ENCODE measurements at places on chromosomes 5 and 9.

DNA sequence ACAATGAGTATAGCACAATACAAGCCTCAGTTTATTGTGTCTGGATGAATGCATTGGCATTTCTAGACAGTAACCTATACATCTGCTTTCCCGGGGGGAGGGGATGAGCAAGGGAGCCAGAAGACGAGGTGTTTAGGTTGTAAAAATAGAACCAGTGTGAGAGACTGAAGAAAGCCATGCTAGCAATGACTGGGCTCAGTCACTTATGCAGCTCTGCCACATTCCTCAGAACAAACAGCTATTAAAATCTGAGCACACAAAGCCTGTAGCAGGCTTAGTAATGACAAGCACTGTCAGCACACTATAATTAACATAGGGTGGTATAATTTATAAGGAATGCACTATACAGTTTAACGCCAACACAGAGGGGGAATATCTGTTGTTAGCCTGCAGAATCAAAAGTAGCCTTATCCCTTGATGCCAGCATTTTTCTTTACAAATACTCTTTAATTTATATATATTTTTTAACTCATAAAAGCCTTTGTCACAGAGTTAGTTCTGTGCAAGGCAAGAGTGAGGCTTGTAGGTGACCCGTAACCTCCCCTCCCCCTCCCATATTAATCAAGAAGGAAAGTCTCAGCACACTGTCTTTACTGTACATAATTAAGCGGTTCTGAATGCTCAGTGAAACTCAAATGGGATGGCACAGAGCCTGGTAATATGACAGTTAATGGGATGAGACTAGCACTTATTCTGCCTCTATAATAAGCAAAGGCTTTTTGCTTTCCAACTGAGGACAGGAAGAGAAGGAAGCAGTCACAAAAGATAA, 295.4 kb downstream of the CSNK1G3 start:
- DNase-seq, result no peak

- DNase-seq, result no peak
These were observed 122.0 kb downstream of the COL23A1 start for GRCh38 chr5:178468196-178468685.

GRCh38 chr5:125198270-125198974, 452.0 kb upstream of the ZNF608 start:
- peak; percentile 96 for DNase-seq

DNA sequence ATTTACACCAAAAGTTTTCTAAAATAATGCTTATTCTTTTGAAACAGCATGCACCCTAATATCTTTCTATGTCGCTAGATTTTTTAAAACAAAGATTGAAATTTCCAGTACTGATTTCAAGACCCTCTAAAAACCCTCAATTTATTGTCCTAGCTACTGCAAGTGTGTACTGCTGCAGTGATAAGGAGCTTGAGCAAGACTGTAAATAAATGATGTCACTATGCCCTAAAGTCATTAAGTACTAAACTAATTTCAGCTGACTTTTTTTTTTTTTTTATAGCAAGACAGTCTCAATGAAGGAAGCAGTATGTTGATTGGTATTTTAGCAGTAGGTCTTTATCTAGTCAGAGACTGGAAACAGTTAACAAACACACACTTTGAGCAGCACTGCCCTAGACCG, 12.2 kb upstream of the MIER3 start:
- no peak for DNase-seq

GRCh38 chr5:139636207-139636792, 11.8 kb upstream of the CXXC5 start:
- DNase-seq, result no peak

- no peak for DNase-seq
These were observed 455.8 kb upstream of the PTGER4 start for GRCh38 chr5:40223884-40224402.

DNA sequence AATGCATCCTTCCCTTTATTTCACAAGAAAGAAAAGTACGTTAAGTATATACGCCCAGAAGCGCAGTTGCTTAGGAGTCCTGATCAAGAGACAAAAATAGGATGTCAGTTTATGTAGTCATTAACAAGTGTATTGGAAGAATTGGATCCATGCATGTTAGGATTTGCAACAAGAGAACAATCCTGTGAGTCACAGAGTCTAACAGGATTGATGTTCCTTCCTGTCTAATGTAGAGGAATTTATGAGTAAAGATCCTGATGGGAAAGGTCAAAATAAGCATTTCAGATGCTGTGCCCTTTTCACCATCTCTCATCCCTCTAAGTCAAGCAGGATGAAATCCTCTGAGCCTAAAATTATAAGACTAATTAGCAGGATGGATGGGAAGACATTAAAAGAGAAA, 406.0 kb upstream of the GRIA1 start:
- DNase-seq, result no peak

- no peak for DNase-seq
These were observed 11.5 kb upstream of the CARD9 start for GRCh38 chr9:136385015-136385414.

DNA sequence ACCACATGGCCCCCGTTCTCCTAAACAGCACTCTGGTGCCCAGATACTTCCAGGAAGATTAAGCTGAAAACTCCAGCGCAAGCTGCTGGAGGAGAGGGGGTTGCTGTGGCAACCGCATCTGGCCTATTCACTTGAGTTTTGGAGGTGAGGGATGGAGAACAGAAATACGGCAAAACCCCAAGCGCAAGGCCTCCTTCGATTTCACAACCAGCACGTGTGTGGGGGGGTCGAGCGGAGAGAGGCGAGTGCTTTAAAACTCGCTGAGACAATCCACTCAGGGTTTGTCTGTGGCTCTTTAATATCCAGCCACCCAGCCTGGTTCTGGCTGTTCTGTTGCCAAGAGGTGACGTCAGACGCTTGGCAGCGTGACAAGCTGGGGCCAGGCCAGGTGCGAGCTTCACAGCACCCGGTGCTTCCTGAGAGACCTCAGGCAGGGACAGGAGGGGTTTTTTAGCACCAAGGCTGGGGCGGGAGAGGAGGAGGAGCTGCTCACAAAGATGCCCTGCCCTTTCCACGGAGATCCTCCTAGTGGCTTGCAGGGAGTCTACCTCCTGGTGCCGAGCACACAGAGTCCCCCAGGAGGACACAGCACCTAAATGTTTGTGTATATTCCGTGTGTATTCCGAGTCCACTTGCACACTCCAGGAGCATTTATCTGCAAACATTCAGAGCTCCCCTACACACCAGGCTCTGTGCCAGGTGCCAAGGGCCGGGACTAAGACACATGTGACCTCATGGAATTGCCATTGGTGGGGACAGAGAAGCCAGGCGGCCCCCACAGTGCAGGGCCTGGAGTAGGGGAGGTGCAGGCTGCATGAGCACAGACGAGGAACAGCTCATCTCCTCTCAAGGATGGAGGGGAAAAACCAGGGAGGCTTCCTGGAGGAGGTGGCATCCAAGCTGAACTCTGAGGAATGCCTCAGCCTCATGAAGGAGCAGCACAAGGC, 194.6 kb downstream of the OLFM1 start:
- DNase-seq, result peak; percentile 60

DNA sequence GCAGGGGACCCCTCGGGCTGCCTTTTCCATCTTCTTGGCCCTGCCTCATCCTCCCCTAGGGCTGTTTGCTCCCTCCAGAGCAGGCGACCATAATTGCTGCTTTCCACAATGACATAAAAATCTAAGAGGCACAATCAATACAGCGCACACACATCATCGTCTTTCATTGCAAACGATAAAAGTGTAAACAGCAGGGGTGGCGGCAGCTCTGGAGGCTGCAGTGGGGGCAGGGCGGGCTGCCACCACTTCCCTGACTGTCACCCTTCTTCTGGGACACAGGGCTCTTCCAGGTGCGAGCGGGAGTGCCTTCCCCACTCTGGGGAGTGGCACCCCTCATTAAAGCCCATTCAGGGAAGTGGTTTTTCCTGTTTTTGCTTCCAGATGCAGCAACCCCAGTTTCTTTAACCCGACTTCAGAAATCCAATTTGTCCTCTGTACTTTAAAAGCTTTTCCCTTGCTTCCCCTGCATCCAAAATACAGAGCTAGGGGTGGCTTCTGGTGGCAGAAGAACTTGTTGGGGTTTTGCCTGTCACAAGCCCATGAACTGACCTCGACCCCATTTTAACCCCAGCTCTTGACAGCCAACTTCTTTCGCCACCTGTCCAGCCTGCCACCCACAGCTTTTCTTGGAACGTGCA, 45.7 kb downstream of the TSPAN17 start:
- DNase-seq, result no peak

- DNase-seq, result no peak
These were observed 7.3 kb upstream of the CTSV start for GRCh38 chr9:97046228-97046627.

DNA sequence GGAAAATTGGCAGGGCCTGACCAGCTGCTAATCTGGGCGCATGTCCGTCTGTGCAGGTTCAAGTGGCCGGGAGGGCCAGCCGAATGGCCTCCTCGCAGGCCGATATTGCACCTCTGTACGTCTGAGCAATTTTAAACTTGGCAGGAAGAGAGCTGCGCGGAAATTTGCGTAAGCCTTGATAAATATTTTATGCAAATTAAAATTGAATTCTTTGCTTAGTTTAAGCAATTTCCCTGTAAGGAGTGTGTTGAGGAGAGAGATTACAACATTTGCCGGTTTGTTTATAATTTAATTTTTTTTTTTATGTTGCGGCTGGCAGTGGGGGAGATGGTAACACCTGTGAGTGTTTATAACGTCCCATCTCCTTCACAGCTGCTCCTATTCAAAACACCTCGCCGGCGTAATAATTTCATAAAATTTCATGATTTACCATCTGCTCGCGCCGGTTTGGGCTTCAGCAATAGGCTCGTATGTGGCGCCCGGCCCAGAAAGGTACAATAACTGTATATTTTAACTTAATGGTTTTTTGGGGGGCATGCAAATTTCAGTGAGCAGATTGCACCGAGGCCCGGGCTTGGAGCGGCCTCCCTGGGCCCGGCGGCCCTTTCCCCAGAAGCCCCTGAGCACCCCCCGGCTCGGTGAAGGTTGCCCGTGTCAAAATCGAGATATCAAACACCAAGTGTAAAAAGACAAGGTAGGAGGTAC, 269.4 kb upstream of the MVB12B start:
- peak; percentile 80 for DNase-seq

GRCh38 chr5:178931846-178932760, 8.9 kb upstream of the ZNF454 start:
- DNase-seq, result no peak

DNA sequence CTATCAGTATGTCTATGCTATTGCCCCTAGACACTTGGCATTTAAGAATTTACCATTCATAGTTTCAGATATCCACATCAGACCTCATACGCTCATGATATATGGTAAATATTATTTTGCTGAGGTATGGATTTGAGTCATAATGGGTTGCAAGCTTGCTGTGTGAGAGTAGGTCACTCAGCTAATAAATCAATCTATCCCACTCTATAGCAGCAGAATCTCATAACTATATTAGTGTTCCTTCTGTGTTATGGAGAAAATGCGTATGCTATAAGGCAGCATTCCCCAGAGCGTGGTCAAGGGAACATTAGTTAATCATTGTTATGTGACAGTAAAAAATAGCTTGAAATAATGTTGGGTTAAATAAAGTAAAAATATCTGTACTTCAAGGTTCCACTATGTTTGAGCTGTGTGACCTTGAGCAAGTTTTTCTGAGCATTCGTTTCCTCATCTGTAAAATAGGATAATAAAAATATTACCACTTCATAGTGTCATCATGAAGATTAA, 7.7 kb downstream of the TRIM32 start:
- no peak for DNase-seq

GRCh38 chr5:165185716-165186115, 1680.3 kb downstream of the MAT2B start:
- DNase-seq, result no peak

DNA sequence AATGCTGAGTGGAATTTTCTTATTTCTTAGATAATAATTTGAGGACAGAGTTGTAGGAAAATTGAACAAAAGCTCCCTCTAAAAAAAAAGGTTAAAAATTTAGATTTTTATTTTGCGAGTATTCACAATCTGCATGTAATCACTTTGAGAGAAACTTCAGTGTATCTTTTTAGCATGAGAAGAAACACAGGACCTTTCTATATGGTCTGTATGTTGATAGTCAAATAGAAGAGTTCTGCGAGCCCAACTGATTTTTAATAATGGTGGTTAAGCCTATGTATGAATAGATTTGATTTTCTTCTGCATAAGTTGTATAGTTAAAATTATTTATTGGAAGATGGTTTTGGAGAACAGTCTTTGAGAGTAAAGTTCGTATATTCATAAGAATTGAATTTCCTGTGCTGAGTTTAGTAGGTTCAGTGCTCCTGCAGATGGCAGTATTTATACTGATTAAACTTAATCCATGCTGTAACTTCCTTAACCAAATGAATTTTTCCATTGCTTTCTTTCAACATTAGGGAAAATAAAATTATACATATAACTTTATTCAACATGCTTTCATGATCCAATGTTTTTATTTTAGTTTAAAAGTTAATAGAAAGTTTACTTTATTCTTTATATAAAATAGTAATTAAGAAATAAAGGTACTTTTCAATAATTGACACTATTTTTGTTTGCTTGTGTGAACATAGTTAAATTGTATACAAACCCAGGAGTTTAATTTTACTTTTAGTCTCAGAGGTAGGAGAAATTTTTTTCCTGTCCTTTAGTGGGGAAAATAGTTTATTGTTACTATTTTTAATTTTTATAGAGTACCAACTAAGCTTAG, 19.6 kb downstream of the TCERG1 start:
- no peak for DNase-seq

DNA sequence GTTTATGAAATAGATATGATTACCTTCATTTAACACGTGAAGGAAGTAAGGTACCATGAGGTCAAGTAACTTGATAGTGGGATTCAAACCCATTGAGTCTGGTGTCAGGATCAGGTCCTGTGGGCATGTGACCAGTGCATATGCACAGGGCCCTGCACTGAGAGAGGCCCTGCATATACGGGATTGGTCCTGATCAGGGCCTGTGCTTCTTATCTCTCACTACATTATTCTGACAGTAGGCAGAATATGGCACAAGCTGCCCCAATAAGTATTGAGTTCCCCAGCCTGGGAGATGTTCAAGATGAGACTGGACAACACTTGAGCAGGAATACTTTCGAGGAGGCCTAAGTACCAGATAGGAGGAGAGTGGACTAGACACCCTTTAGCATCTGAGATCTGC, 44.0 kb downstream of the GALNT10 start:
- no peak for DNase-seq

GRCh38 chr5:57761513-57761912, 278.9 kb upstream of the ACTBL2 start:
- DNase-seq, result no peak

- DNase-seq, result no peak
These were observed 218.2 kb downstream of the MAST4 start for GRCh38 chr5:66814146-66814991.

- DNase-seq, result no peak
These were observed 3.5 kb upstream of the WDR38 start for GRCh38 chr9:124849801-124850200.

DNA sequence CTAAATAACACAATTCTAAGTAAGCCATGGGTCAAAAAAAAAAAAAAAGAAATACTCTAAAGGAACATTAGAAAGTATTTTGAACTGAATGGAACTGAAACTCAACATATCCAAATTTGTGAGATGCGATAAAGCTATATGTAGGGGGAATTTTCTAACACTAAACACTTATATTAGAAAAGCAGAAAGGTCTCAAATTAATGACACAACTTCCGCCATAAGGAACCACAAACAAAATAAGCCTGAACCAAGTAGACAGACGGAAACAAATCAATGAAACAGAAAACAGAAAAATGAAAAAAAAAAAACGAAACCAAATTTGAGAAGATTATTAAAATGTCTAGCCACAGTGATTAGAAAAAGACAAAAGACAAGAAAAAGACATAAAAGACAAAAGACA, 39.9 kb downstream of the ADAMTS6 start:
- DNase-seq, result no peak

Measured in DMS 273 treated with DMSO at 0.1 percent for 48 hours (cell line).